ENCODE measurements at places on chromosomes 16 and 17.

DNA sequence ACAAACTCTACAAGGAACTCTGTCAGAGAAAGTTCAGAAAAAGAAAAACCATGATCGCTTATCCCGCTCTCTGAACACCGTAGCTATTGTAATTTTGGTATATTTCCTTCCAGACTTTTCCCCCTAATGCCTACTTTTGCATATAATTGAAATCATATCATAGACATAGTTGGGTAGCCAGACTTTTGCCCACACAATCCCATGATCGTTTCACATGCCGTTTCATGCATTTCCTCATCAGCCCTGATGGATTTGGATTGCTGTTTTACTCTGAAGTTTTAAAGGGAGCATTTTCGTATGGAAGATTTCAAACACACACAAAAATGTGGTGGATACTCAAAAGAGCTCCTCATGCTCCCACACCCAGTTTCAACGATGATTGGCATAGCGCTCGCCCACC lies 31.3 kb downstream of the COX4I1 start:
- no peak for DNase-seq

DNA sequence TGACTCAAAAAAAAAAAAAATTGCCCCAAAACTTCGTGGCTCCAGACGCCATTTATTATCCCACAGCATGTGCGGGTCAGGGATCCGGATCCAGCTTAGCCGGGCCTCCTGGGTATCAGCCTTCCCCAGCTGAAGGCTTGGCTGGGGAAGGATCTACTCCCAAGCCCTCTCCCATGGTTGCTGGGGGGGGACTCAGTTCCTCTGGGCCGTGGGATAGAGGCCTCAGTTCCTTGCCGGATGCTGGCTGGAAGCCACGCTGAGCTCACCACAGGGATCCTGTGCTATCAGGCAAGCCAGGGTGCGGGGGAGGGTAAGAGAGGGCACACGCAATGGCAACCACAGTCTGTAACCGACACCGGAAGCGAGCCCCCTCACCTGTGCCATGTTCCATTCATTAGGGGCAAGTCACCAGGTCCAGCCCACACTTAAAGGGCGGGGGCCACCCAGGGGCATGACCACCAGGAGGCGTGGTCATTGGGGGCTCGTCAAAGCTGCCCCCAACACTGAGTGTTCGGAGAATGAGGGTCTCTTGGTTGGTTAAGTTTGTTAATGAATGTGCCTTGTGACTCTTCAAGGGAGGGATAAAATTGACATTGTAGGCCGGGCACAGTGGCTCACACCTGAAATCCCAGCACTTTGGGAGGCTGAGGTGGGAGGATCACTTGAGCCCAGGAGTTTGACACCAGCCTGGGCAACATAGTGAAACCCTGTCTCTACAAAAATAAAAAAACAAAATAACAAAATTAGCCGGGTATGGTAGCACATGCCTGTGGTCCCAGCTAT lies 210.0 kb upstream of the GSE1 start:
- peak; percentile 77 for DNase-seq

DNA sequence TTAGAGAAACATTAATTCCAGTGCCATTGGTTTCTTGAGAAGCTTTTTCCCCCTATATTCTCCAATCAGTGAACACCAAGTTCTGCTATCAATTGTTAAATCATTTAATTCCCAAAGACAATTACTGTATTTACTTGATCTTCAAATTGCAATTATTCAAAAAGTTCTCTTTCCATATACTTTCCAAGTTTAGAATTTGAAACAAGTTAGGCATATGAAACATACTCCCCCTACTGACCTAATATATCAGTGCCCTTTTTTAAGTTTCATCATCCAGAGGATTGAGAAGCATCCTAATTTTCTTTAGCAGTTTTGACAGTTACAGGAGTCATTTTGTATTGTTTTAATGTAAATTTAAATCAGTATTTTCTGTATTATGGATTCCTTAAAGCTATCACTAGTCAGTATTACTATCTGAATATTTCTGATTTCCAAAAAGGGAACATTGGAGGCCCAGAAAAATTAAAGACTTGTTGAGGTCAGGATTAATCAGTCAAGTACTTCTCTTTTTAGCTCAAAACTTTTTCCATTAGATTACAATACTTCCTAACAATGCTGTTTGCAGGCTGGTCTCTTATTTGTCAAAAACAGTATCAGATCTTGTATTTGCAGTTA lies 16.3 kb downstream of the MEIOC start:
- DNase-seq = no peak

- no peak for DNase-seq
Measured at GRCh38 chr16:7449306-7449705, 116.7 kb downstream of the RBFOX1 start.

DNA sequence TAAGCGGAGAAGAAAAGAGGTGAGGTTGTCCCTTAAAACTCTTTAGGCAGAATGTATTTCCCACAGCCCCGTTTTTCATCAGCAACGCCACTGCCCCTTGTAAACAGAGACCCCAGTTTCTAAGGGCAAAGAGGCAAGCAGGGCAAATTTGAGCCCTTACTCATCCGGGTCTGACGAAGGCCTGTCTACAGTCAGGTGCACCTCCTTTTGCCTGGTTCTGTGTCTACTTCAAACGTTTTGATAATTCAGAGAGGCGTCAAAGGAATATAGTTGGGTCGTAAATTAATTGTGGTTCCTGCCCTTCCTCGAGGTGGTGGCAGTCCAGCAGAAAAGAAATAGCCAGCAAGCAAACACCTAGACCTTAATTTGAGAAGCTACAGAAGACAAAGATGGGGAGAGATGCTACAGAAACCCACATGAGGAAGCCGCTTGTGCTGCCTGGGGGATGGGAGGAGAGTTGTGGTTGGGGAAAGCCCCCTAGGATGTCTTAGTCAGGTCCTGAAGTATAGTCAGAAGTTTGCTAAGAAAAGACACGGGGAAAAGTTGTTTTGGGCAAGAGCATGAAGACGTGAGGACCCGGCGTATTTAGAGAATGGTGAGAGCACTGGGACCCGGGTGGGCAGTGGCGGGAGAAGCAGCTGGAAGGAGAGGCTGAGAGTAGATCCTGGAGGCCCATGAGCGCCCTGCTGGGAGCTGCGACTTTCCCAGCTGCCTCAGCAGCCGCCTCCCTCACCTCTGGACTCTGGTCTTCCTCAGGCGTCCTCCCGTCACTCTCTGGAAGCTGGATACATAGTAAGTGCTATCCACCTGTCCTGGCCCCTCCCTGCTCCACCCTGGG lies 2.4 kb downstream of the FBRS start:
- no peak for DNase-seq

GRCh38 chr16:30553393-30553899 lies 4.7 kb downstream of the ZNF764 start:
- DNase-seq = no peak

DNA sequence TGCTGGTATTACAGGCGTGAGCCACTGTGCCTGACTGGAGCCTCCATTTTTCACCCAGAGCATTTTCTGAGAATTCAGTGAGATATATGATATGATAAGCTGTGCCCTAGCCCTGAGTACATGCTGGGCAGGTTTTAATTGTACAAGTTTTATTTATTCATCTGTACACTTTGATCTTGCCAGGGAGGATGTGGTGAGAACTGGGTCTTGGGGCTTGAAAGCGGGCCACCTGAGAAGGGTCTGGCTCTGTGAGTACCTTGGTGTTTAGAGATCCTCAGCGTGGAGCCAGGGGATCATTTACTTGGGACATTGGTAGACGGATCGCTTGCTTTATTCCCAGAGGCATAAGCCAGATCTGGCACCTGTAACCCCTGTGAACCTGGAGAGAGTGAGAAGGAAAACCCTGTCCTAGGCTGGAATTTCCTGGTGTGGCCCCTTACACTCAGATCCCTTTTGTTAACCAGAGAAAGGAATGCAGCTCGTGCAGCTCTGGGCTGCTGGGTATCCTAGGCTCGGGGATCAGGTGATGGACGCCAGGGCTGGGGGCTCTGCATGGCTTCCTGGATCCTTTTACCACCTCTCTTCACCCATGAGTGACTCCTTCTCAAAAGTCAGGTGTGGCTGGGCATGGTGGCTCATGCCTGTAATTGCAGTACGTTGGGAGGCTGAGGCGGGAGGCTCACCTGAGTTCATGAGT lies 91.9 kb downstream of the ABCC1 start:
- DNase-seq = peak; percentile 56

DNA sequence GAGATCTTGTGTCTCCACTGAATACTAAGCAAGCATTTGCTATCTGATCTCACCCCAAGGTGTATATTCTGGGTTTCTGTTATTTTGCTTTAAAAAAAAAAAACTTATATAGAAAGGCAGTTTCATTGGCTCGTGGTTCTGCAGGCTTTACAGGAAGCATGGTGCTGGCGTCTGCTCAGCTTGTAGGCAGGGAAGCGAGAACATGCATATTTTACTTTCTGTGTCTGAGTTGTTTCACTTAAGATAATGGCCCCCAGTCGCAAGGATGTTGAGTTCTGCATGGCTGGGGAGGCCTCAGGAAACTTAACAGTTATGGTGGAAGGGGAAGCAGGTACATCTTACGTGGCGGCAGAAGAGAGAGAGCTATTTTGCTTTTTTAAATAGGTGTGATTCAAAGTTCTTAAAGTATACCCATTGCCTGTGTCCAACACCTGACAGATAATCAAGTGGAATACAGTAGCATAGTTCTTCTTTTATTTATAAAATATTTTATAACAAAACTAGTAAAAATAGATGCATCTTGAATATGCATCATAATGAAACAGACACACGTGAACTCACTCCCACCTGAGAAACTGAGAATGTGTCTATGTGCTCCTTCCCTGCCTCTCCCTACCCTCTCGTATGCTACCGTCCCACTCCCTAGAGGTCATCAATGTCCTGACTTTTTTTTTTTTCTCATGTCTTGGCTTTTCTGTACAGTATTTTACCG lies 15.4 kb upstream of the ARHGAP17 start:
- DNase-seq = no peak

DNA sequence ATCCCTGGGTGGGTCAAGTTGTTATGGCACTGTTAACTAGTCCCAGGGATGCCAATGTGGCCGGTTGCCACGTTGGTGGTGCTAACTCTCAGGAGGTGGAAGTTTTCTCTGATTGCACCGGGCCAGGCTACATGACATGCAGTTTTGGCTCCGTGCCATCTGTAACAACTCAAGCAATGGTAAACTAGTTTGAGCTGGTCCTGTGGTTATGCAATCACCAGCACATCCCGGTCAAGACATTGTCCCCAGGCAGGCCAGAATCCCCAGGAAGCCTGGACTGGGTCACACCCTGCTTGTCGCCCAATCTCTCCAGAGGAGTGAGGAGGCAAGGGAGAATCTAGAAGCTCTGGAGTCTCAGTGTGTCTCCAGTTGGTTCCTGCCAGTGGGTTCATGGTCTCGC lies 10.1 kb upstream of the CCL17 start:
- peak; percentile 68 for DNase-seq

- DNase-seq = no peak
Measured at GRCh38 chr16:66741950-66742808, 9.2 kb downstream of the DYNC1LI2 start.

DNA sequence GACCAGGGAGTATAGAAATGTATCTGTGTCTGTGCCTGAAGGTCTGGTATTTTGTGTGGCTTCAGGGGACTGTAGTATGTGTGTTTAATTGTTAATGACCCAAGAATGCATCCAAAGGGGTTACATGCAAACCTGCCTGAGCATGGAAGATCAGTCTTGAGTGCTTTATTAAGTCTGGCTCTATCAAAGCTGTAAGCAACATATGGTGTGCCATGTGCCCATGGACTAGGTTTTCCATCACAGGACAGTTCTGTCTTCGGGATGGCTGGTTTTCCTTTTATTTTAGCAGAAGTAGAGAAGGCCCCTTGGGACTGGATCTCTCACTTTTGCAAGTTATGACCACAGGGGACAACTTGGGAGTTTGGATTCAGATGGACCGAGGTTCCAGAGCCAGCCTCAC lies 18.2 kb downstream of the RBFOX1 start:
- no peak for DNase-seq

GRCh38 chr17:73476890-73477350 lies 165.1 kb upstream of the CDC42EP4 start:
- DNase-seq = no peak

DNA sequence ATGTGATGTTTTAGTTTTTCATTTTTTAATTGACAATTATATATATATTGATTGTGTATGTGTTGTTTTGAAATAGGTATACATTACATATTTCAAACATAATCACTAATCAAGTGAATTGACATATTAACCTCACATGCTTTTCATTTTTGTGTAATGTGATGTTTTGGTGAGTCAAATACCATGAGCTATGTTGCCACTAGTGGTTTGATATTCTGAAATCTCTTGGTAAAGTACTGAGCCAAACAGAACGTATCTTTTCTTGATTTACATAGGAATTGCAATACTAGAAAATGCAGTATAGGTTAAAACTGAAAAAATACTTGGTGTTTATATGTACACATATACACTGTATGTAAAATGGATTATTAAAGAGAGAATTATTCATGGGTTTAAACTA lies 65.2 kb upstream of the SIAH1 start:
- no peak for DNase-seq

- DNase-seq = no peak
Measured at GRCh38 chr17:11487469-11487868, 110.8 kb upstream of the DNAH9 start.

DNA sequence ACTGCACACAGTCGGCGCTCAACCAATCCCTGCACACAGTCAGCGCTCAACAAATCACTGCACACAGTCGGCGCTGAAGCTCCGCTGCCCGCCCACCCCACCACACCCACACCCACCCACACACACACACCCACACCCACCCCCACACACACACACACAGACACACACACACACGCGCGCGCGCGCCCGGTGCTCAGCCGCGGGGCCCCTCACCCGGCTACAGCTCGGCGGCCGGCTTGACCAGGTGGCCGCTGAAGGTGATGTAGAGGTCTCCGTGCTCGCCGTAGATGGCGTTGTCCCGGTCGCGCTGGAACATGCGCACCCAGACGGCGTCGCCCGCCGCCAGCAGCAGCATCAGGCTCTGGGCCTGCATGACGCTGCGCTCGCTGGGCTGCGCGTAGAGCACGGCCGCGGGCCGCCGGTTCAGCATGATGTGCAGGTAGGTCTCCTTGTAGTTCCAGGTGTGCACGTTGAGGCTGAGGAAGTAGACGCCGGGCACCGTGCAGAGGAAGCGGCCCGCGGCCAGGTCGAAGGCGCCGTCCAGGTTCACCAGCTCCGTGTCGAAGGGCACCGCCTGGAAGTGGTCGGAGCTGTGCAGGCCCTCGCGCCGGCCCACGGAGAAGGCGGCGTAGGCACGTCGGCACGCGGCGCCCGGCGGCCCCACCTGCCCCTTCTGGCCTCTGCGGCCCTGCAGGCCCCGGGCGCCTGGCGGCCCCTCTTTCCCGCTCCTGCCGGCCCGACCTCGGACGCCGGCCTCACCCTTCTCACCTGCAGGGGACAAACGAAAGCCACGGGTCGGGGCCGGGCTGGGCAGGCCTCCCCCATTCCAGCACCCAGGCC lies 2.5 kb downstream of the C1QTNF8 start:
- DNase-seq = no peak

- DNase-seq = no peak
Measured at GRCh38 chr16:27894386-27894785, 169.1 kb downstream of the GSG1L start.
